Stimulated activated CD4-positive, alpha-beta T cell treated with anti-CD3 and anti-CD28 coated beads, Interleukin-2, amount 100 ng/mL, for 24 hours (primary cell): ENCODE measurements at places on chromosomes 5 and 9.

DNA sequence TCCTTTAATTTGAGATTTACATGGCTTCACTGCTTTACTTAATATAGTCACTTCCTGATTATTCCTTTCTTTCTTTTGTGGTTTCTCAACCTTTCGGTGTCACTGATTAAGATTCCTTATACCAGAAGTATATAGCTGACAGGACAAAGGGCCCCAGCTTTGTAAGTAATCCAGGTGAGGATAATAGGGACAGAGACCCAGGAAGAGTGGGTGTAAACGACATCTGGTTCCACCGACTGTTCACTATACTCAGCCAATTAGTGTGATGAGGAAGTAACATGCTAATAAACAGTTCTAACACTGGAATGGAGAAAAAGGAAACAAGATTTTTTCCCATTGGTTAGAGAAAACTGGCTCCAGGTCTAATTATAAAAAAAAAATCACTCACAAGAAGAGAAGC is 286.3 kb upstream of the EFNA5 start:
- DNase-seq: no peak

GRCh38 chr5:40877371-40877988 is 31.8 kb upstream of the C7 start:
- no peak for DNase-seq

DNA sequence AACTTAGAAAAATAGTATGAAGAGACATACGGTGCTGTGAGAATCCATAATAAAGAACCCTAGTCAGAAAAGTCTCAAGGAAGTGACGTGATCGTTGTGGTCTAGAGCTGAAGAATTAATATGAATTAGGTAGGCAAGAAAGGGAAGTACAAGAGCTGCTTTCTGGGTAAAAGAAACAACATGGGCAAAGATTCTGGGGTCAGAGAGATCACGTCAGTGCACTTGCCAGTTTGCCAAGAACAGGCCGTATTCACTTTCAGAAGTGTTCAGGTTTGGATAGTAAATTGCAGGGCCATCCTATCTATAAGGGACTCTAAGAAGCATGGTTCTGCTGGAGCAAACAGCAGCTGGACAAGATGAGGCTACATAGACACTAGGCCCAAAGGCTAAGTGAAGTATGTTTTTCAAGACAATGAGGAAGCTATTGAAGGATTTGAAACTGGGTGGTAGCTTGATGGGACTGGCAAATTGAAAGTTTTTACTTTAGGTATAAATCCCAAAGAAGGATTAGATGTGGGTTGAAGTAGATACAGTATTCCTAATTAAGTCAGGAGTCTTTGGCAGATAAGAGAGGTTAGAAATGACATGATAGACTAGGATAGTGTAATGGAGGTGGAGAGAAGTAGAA is 4.8 kb upstream of the CHD1 start:
- no peak for DNase-seq

GRCh38 chr5:154341620-154342019 is 104.2 kb upstream of the SAP30L start:
- DNase-seq: no peak

- no peak for DNase-seq
Observed at GRCh38 chr5:40733879-40734563, 21.7 kb downstream of the TTC33 start.

- DNase-seq: no peak
Observed at GRCh38 chr9:121783521-121784507, 132.4 kb downstream of the DAB2IP start.

- no peak for DNase-seq
Observed at GRCh38 chr5:94503677-94504076, 114.7 kb downstream of the KIAA0825 start.

GRCh38 chr5:131488463-131488862 is 146.6 kb downstream of the RAPGEF6 start:
- DNase-seq: no peak

- no peak for DNase-seq
Observed at GRCh38 chr5:178123094-178123965, 7.5 kb upstream of the RMND5B start.

GRCh38 chr5:158754018-158754514 is 345.6 kb downstream of the EBF1 start:
- no peak for DNase-seq

DNA sequence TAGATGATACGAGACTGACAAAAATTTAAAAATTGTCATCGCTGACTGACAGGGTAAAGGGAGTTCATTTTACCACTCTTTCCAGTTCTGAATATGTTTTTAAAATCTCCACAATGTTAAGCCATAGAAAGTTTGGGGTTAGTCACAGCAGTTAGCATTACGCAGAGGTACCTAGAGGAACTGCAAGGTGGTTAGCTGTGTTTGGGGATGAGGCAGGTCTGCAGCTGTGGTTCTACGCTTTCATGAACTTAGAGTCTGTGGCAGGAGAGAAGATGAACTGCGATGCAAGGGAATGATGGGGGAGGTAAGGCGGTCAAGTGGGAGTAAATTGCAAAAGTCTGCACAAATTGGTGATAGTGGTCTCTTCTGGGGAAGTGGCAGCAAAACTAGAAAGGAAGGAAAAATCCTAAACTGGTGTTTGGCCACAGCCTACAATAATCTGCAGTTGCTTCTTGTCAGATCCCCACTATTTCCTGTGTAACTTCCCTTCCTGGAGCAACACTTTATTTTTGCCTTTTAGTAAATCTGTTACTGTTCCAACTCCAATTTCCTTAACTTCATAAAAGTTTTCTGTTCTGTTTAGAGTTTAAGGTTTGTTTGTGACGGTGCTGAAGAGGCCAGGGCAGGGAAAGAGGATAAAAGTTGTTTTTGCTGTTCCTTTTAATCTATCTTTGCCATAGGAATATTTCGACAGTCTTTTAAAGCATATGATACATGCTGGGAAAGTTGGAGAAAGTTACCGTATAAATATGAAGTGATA is 38.6 kb upstream of the SNX2 start:
- no peak for DNase-seq

DNA sequence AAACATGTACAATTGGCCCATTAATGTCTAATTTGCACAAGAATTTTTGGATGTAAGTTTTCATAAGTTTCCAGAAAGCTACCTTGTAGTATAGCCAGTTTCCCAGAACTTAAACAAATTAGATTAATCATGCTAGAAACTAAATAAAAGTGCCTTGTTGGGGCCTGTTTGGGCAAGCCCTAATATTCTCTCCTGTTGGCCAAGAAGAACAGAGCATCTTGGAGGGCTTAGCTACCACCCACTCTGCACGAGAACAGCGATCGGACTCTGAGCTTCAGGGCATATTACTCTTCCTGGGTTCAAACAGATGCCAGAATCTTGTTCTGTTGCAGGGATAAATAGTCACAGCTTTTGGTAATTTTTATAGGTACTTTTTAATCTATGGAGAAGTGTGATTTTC is 88.2 kb downstream of the GAS1 start:
- DNase-seq: no peak

DNA sequence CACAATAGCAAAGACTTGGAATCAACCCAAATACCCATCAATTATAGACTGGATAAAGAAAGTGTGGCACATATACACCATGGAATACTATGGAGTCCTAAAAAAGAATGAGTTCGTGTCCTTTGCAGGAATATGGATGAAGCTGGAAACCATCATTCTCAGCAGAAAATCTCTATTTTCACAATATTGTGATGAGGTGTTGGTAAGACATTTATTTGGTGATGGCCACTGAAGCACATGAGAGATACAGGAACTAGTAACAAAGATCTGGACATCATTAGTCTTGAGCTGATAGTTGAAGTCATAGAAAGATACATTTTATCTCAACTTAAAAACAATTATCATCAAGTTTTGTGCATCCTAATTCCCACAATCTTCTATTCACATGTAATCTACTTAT is 70.6 kb downstream of the RAB3C start:
- no peak for DNase-seq

- DNase-seq: no peak
Observed at GRCh38 chr9:36892279-36892678, 141.8 kb downstream of the PAX5 start.

GRCh38 chr5:112811023-112811422 is 50.1 kb upstream of the SRP19 start:
- DNase-seq: no peak

- DNase-seq: no peak
Observed at GRCh38 chr9:28471261-28471660, 898.0 kb upstream of the C9orf72 start.

GRCh38 chr5:68012429-68012828 is 203.1 kb upstream of the PIK3R1 start:
- DNase-seq: no peak

DNA sequence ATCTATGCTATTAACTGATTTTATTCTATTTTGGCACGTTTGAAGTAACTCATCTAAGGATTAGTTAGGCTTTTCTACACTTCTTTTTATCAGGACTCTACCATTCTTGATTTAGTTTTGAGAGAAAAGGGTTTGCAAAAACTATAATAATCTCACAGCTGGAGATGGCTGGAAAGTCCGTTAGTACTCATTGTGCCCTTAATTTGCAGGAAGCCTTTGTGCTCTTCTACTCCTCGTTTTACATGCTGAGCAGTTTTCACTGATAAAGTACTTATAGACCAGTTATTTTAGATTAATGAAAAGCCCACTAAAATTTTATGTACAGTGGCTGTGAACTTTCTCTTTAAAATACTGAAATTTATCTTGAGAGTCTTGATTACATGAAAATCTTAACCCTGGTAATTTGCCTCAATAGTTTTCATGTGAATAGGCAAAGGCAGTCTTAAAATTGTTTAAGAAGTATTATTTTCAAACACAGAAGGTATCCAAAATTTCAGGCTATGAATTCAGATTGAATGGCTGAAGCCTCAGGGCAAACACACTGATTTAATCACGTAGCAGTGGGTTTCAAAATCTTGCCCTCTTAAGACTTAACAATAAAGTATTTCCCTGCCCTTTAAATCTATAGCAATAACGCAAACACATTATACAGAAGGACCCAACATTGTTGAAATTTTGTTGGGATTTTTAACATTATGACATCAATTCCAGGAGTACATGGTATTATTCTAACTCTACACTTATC is 18.6 kb downstream of the MLLT3 start:
- DNase-seq: no peak

- DNase-seq: no peak
Observed at GRCh38 chr5:125236007-125236406, 489.6 kb upstream of the ZNF608 start.

DNA sequence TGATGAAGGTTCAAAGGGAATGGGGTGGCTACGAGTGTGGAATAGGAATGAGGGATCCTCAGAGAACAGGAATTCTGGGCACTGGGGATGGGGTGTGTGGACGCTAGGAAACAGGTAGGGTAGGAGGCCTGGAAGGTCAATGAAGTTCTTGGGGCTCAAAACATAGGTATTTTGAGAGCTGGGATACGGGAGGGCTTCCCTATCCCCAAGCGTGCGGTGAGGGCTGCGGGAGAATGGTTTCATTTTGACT is 718 bp downstream of the QSOX2 start:
- no peak for DNase-seq

DNA sequence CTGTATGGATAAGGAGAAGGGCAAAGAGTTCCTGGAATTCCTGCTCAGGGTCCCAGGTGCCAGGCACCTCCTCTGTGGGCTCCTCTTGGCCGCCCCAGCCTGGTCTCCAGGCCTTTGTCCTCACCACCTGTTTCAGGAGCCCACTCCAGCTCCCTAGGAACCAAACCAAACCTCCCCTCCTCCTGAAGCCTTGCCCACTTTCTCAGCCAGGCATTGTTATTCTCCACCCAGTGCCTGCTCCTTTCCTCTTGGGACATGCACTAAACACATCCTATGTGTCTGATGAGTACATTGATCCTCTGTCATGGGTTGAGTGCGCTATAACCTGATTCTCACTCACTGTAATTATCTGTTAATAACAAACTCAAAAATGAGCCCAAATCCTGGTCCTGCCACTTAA is 189.8 kb downstream of the SPOCK1 start:
- no peak for DNase-seq

- DNase-seq: no peak
Observed at GRCh38 chr5:88967633-88968585, 84.9 kb upstream of the MEF2C start.

GRCh38 chr9:115182264-115182663 is 64.3 kb upstream of the TNC start:
- DNase-seq: no peak

GRCh38 chr9:107285286-107285685 is 2.2 kb downstream of the RAD23B start:
- no peak for DNase-seq

DNA sequence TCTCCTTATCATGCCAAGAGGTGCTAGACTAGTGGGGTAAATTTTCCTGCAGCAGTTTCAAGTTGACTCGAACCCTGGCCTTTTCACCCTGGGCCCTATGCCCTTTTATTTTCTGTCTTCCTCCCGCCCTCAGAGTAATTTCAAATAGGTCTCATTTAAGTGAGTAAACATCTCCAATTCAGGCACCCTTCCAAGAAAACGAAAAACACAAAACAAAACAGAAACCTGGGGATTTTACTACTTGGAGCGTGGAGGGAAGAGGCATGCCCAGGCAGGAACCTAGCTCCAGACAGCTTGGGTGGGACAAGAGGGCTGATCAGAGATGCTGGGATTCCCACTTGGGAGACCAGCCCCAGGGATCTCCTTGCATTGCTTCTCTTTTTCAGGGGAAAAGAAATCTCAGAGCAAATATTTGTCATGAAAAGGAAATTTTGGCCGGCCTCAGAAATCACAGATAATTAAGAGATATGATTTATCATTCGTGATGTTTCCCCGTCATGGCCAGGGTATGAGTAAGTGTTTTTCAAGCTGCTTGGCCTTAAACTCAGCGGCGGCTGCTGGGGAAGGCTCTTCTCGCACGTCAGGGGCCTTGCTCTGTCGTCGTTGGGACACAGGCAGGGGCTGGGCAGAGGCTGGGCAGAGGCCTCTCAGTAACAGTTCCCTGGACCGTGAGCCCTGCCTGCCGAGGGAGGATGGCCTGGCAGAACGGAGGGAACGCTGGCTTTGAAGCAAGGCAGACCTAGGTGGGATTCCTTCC is 248.6 kb upstream of the KLF4 start:
- DNase-seq: no peak

- DNase-seq: peak; percentile 17
Observed at GRCh38 chr5:115098041-115098702, 71.5 kb downstream of the TRIM36 start.

- DNase-seq: no peak
Observed at GRCh38 chr5:87421307-87421706, 8.6 kb upstream of the CCNH start.

DNA sequence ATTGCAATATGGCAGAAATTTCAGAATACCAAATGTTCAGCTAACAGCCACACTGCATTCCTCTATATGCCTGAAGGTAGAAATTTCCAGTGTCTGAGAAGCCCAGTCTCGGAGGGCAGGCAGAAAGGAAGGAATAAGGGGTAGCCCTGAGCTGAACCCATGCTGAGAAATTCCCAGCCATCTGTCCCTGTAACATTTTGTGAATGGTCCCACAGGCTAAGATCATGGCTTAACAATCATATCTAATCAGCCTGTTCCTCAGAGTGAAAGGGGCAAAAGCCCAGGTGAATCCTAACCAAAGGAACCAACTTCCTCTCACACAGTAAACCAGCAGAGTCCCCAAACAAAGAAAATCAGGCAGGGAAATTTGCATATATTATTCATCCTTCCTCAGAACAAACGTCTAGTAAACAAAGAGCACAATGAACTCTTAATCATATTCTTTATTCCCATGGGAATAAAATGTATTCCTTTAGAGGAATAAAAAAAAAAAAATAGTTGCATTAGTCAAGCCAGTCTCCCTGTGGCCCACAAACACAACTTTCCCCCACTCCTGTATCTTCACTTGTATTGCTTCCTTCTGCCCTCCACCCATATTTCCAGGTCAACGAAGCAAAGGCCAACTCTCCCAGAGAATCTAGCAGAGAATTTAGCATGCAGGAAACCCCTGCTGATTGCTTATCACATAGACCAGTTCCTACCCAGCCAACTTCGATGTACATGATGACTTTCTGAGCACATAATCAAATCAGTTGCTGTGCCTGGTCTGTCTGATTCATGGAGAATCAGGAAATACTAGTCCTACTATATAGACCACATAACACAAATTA is 257.6 kb downstream of the FAM114A2 start:
- no peak for DNase-seq
